Heart left ventricle (tissue), 16 donors: ENCODE measurements at places on chromosomes 16 and 17. TPM values are rescaled to one million over a fixed set of nuclear protein-coding genes. Genes with fewer than 3 reads are reported as not detected.

GRCh38 chr17:28216052-28216451, 102.9 kb upstream of the TMEM97 start:
- no peak for DNase-seq

DNA sequence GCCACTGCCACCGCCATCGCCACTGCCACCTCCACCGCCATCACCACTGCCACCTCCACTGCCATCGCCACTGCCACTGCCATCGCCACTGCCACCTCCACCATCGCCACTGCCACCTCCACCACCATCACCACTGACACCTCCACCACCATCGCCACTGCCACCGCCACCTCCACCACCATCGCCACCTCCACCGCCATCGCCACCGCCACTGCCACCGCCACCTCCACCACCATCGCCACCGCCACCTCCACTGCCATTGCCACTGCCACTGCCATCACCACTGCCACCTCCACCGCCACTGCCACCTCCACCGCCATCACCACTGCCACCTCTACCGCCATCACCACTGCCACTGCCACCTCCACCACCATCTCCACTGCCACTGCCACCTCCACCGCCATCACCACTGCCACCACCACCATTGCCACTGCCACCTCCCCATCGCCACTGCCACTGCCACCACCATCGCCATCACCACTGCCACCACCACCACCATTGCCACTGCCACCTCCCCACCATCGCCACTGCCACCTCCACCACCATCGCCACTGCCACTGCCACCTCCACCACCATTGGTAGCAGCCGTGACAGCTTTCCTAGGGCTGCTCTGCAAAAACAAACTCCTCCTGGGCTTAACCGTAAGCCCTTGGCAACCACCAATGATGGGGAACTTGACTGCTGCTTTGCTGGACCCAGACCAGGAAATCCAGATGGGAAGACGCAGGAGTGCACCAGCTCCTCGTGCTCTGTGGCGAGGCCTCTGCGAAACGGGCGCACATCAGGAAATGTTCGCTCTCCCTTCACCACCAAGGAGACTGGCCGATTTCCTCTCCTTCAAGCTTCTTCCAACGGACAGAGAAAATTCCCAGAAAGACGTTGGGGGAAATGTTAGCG, 147.2 kb downstream of the RBFOX3 start:
- no peak for DNase-seq

- DNase-seq = no peak
These were observed 7.2 kb downstream of the SRCIN1 start for GRCh38 chr17:38598536-38598935.

GRCh38 chr16:56551796-56552738, 12.8 kb upstream of the MT4 start:
- peak; percentile 20 for DNase-seq

- DNase-seq = peak; percentile 99
These were observed at the start of gene TOB1 for GRCh38 chr17:50866261-50866949. Gene TOB1 (minus strand): TSS chr17:50866354. CDS start chr17:50864017, 2,337 bp downstream.

The PCTP gene
- total RNA-seq = 21.6 TPM

The CMTM1 gene
- total RNA-seq = 1.1 TPM

The OR1F1 gene
- total RNA-seq = not detected

The ARL17A gene
- total RNA-seq = 9.0 TPM

The CCL5 gene
- 1.5 TPM for total RNA-seq
